Effector CD4-positive, alpha-beta T cell (primary cell): ENCODE measurements at places on chromosomes 2 and 18.

- no peak for DNase-seq
Observed at GRCh38 chr2:213185147-213185822, 33.9 kb upstream of the IKZF2 start.

- DNase-seq = no peak
Observed at GRCh38 chr18:45085916-45086624, 405.4 kb downstream of the SETBP1 start.

GRCh38 chr2:236587861-236588815, 18.5 kb downstream of the ACKR3 start:
- no peak for DNase-seq

DNA sequence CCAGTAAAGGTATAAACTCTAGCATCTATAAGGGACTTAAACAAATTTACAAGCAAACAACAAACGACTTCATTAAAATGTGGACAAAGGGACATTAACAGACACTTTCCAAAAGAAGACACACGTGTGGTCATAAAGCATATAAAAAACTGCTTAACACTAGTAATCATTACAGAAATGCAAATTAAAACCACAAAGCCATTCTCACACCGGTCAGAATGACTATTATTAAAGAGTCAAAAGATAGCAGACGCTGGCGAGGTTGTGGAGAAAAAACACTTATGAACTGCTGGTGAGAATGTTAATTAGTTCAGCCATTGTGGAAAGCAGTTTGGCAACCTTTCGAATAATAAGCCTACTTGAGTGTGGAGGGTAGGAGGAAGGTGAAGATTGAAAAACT, 217.1 kb upstream of the DLGAP1 start:
- DNase-seq = no peak

GRCh38 chr2:112310906-112311305, 35.5 kb downstream of the ZC3H6 start:
- DNase-seq = no peak

- DNase-seq = no peak
Observed at GRCh38 chr2:58756336-58756735, 515.2 kb upstream of the FANCL start.
